ENCODE measurements at places on chromosomes 7 and 10.

DNA sequence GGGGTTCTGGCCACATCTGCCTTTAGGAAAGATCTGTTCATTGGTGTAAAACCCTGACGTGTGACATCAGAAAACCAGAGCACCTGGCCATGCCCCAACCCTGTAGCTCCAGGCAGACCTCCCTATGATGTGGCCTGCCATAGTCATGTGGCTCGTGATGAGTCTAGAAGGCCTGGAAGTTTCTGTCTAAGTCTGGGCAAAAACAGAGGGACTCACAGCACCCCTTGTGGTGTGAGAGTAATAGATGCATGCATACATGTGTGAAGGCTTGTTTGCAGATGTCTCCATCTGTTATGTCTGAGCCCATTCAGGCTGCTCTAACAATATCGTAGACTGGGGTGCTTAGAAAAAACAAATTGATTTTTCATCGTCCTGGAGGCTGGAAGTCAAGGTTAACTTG lies 309.3 kb downstream of the PAXIP1 start:
- no peak for DNase-seq

- DNase-seq, result no peak
These were observed 18.4 kb downstream of the MTPAP start for GRCh38 chr10:30330497-30331168.

GRCh38 chr10:74055383-74056049 lies 57.6 kb downstream of the VCL start:
- no peak for DNase-seq

- DNase-seq, result no peak
These were observed 245.4 kb downstream of the GRID1 start for GRCh38 chr10:86121200-86121599.

GRCh38 chr10:33276282-33276923 lies 58.1 kb downstream of the NRP1 start:
- no peak for DNase-seq

DNA sequence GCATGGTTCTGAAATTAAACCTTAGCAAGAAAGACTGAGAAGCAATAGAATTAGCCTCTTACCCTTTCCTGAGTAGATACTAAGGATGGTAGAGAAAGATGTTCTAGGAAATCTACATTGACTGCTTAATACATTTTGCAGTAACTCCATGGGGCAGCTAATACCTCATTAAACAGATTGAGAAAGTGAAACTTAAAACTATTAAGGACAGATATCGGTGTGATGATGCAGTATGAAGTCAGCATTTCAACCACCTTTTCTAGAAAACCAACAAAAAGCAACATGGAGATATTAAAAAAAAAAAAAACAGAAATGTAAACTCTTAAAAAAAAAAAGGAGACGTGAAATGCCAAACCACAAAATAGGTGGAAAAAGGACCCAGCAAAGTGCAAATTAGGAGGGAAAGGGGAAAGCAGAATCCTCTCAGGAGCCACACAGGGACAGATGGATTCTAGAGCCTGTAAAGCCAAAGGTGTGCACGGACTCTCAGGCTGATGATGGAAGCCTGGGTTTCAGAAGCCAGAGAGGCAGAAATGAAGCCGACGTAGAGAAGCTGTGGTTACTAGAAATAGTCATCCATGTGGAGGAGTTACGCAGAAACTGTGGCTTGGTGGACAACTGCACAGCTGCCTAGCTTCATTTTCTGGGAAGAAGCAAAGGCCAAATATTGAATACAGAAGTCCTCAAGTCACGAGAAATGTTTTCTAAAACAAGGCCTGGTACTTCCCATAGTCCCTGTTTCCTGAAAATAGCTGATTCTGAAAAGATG lies 38.1 kb upstream of the GPR141 start:
- DNase-seq, result no peak
